ENCODE measurements at places on chromosomes 3 and 15.

- no peak for DNase-seq
Observed at GRCh38 chr15:64610257-64610919, 150.0 kb downstream of the ZNF609 start.

- no peak for DNase-seq
Observed at GRCh38 chr15:97443101-97443500, 517.4 kb upstream of the ARRDC4 start.

GRCh38 chr15:45377609-45378148 is 665 bp downstream of the GATM start:
- peak; percentile 33 for DNase-seq

GRCh38 chr3:186930143-186930640 is at the start of gene ST6GAL1:
Gene ST6GAL1 (plus strand): TSS chr3:186930526. CDS start chr3:187042704, 112,178 bp downstream.
- DNase-seq, result peak; percentile 82

GRCh38 chr3:100396967-100397366 is 3.9 kb downstream of the TOMM70 start:
- DNase-seq, result peak; percentile 25

Measured in gastrocnemius medialis (tissue), 4 donors.